ENCODE measurements at places on chromosomes 6 and 20. TPM values are rescaled to one million over a fixed set of nuclear protein-coding genes. Genes with fewer than 3 reads are reported as not detected.
A peak's percentile ranks its signal among the peaks of the same experiment; 100 is the strongest.

TRDN gene
- not detected for total RNA-seq

SLC2A10 gene
- not detected for total RNA-seq

DNA sequence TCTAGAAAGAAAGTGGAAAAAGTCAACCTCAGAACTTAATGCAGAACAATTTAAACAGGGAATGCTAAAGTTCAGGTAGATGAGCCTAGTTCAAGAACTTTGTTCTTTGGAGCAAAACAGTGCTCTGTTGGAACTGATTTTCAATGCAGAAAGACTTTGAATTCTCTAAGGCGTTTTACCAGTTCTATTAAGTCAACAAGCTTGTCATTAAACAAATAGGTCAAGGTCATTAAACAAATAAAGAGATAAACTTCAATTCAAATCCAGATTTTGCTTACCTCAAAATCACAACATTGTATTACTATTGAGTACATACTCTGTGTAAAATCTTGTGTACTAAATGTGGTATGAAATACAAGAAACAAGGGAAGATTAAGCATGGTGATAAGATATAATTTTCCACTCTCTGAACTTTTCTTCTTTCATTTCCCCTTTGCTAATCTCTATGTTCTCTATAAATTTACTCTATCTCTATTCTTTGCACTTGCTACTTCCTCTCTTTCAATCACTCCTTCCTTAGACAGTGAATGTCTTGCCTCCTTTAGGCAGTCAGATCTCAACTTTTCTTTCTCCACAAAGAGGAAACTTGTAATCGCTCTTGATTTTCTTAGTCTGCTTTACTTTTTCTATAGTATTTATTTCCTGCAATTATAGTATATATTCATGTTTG, 160.8 kb upstream of the KHDRBS2 start:
- H3K4me1 ChIP-seq: no peaks in the 10 kb centered on the region
- no peak overlapping the region for H3K4me3 ChIP-seq
- H3K36me3 ChIP-seq: no peaks in the 10 kb centered on the region
- H3K27me3 ChIP-seq: no peaks in the 10 kb centered on the region

- H3K36me3 ChIP-seq: peaks cover 1% of the 10 kb centered on the region
- H3K4me1 ChIP-seq: peaks cover 14% of the 10 kb centered on the region
- H3K27ac ChIP-seq: no peak overlapping the region
- DNase-seq: peak; percentile 82
Measured at GRCh38 chr20:50169329-50169823, 15.9 kb upstream of the PEDS1 start.

GRCh38 chr6:30520522-30520921, 31.2 kb downstream of the HLA-E start:
- no peaks in the 10 kb centered on the region for H3K27me3 ChIP-seq
- no peak overlapping the region for H3K4me3 ChIP-seq
- no peak overlapping the region for H3K27ac ChIP-seq

- peaks cover 3% of the 10 kb centered on the region for H3K36me3 ChIP-seq
- H3K27me3 ChIP-seq: no peaks in the 10 kb centered on the region
- no peak overlapping the region for H3K27ac ChIP-seq
- H3K4me1 ChIP-seq: no peaks in the 10 kb centered on the region
- no peak for DNase-seq
Measured at GRCh38 chr20:32343439-32343838, 14.7 kb upstream of the ASXL1 start.

All from activated naive CD8-positive, alpha-beta T cell treated with anti-CD3 and anti-CD28 coated beads, Interleukin-2, amount 10 ng/mL, durations not matched to agents 7 days and 5 days (primary cell).